ENCODE measurements at places on chromosomes 3 and 15.

- DNase-seq, result no peak
Measured at GRCh38 chr3:150611666-150612065, 8.5 kb downstream of the SELENOT start.

GRCh38 chr3:41681479-41681878, 280.4 kb downstream of the ULK4 start:
- DNase-seq, result no peak

- DNase-seq, result no peak
Measured at GRCh38 chr3:194930377-194931204, 244.9 kb downstream of the FAM43A start.

GRCh38 chr3:143419611-143420010, 300.0 kb downstream of the CHST2 start:
- DNase-seq, result no peak

DNA sequence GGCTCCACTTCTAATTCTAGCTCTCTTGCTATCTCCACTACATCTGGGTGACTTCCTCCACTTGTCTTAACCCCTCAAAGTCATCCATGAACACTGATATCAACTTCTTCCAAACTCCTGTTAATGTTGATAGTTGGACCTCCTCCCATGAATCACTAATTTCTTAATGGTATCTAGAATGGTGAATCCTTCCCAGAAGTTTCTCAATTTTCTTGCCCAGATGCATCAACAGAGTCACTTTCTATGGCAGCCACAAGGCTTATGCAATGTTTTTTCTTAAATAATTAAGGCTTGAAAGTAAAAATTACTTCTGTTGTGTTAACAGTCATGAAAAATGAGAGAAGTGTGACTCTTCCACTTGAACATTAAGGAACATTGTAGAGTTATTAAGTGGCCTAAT, 164.3 kb downstream of the PCCB start:
- DNase-seq, result no peak

DNA sequence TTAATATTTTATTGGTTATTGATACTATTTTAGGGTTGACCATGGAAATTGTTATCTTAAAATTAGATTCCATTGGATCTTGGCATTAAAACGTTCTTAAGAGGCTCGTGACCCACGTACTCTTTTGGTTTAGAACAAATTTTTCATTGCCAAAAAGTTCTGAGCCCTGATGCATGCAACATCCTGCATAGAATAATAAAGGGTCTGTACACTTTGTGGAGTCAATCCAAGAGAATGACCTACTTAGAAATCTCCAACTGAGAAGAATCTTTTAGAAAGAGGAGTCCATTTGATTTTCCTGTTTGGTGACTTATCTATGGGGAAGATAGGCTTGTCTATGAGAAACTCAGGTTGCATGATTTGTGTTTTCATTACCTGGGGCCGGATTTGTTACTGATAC, 404.2 kb upstream of the RGMA start:
- DNase-seq, result no peak

GRCh38 chr15:74873756-74874424, 725 bp upstream of the SCAMP2 start:
- no peak for DNase-seq

- no peak for DNase-seq
Measured at GRCh38 chr3:139526146-139526545, 13.4 kb downstream of the RBP1 start.

GRCh38 chr3:99928771-99929744, 111.4 kb downstream of the CMSS1 start:
- no peak for DNase-seq

- no peak for DNase-seq
Measured at GRCh38 chr3:26368312-26368711, 254.3 kb upstream of the LRRC3B start.

GRCh38 chr3:8857720-8858367, 88.4 kb upstream of the OXTR start:
- DNase-seq, result no peak

DNA sequence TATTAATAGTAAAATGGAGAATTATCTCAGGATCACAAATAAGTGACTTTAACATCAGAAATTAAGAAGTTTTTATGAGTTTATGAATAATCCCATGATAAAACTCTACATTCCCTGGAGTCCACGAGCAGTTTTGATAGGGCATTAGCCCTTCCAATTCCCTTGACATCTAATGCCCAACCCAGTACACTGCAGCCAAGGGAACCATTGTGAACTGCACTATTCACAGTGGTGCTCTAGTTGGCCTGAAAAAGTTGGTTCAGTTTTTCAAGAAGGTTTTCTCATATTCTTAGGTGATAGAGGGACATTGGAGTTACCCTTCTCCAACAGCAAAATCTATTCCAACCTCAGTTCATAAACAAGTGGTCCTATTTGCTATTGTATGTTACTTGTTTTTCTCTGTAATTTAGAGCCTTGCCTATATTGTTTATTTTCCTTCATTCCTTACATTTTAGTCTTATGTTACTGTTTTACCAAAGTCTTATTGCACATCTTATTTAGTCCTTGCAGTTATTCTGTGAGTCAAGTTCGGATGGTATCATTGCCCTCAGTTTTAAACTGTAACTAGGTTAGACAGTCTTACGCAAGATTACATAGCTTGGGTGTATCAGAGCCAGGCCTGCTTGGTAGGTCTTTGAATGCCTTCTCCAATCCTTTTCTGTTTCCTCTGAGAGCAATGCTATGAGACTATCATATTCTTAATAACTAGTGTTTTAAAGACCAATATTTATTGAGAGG, 57.9 kb upstream of the SAMMSON start:
- no peak for DNase-seq

DNA sequence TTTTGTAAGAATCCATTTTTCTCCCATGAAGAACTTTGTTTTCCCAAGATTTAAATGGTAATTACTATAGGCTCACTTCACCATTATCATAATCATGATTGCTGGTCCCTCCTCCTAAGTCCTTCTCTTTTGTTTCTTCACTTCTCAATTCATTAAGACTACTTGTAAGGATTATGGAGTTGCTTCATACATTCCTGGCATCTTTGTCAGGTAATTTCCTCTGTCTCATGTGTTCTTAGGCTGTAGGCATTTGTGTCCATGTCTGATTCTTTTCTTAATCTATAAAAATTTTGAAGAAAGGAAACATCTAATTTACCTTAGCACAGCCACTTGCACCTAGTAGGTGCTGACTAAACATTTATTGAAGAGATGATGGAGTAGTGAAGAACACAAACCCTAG, 79.9 kb upstream of the SATB1 start:
- no peak for DNase-seq

DNA sequence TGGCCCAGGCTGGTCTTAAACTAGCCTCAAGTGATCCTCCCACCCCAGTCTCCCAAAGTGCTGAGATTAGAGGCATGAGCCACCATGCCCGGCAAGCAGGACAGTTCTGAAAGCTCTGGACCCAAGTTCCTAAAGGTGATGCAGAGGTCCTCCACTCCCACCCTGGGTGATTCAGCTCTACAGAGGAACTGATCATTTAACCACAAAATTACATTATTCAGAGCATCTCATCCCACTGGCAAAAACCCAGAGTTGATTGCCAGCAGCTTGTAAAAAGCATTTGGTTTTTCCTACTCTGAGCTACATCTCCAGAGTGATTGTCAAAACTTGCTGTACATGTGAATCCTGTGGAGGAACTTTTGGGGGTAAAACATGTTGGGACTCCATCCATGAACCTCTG, 60.2 kb downstream of the SLTM start:
- DNase-seq, result no peak

- peak; percentile 42 for DNase-seq
Measured at GRCh38 chr3:12891985-12892839, 50.8 kb upstream of the RPL32 start.

GRCh38 chr3:187750513-187751123, 5.3 kb upstream of the BCL6 start:
- no peak for DNase-seq

GRCh38 chr3:111241960-111242359, 170.3 kb downstream of the NECTIN3 start:
- no peak for DNase-seq

GRCh38 chr3:178233371-178234071, 302.7 kb upstream of the KCNMB2 start:
- DNase-seq, result no peak

DNA sequence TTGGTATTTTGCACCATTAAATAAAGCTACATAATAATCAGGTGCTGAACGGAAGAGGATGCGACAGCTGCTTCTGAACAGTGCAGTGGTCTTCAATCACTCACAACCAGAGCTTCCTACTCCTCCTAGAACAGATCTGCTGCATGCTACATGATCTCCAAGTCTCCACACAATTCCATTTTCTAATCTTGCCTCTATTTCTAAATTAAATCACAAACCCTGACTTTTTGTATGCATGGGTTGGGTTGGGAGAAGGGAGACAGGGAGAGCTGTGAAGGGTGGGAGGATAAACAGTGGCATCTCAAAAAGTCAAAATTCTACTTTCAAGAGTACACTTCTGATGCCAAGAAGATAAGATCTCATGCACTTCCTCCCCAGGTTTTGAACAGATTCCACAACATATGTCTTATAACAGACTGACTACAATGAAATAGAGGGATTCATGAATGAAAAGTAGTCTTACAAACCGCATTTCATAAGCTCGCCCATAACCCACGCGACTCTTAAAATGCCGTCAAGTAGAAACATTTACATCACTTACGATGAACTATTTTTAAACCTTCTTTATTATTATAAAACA, 57.2 kb downstream of the CHSY1 start:
- no peak for DNase-seq

- no peak for DNase-seq
Measured at GRCh38 chr3:15892311-15893227, 94.8 kb upstream of the ANKRD28 start.

DNA sequence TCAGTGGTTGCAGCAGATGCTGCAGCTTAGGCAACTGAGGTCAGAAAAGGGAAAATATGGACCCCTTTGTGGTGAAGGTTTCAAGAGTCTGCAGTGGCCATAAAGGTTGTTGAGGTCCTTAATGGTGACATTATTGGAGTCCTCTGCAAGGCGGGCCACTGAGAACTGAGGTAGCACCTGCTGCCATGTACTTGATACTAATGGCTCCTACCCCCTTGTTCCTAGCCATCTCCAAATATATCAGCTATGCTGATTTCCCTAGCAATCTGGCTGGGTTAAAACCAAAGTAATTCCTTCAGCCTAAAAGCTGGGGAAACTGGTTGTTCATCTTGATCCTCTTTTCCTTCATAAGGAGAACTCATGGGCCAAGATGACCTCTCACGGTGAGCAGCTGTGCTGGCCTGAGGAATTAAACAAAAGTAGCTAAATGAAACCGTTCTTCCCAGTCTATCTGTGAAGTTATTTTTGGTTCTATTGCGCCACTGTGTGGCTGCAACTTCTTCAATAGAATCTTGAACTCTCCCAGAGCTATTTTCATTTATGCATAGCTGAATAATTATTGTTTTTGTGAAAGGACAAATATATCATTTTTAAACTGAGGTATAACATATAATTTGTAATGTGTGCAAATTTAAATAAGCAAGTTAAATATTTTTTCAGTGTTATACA, 76.1 kb upstream of the PLSCR4 start:
- no peak for DNase-seq

DNA sequence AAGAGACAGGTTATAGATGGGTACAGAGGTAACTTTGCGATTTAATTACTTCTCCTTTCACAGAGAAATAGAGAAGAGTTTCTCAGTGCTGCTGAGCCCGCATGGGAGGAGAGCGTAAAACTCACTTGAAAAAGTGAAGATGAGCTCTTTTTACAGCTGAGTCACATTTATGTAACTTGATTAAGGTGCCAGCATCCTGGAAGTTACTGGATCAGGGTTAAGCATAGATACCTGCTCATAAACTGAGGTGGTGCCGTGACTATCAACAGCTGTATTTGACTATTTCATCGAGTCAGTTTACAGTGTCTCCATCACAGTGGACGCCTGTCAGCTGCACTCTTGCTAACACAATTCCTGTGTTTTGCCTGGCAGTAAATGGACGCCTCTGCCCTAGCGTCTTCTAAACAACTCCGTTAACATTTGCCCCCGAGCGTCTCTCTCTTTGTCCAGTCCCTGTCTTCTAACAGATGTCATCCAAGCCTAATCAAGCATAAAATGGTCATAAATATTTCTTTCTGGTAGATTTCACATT, 414.6 kb downstream of the FOXP1 start:
- no peak for DNase-seq

DNA sequence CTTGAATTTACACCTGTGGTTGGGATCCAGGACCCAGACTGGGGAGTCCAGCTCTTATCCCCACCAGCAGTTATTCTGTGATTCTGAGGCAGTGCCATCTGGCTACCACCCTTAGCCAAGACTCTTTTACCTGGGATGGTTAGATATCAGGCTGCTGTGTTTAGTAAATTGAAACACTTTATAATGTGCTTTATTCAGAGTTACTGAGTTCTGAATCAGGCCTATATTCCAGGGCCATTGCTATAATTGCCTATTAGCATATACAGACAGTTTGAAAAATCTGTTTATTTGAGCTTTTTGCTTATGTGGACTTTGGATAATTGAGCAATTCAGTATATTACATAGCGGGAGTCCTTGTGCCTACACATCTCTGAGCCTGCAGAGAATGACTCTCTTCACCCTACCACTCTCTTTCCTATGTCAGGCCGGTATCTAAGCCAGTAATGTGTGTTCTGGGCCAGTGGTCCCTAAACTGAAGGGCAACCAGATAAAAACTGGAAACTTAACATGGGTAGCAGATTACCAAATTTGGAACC, 45.4 kb upstream of the TRAK1 start:
- DNase-seq, result no peak

GRCh38 chr3:194521510-194522260, 34.9 kb upstream of the ATP13A3 start:
- DNase-seq, result no peak

GRCh38 chr3:163011596-163011995, 1515.0 kb downstream of the OTOL1 start:
- DNase-seq, result no peak

DNA sequence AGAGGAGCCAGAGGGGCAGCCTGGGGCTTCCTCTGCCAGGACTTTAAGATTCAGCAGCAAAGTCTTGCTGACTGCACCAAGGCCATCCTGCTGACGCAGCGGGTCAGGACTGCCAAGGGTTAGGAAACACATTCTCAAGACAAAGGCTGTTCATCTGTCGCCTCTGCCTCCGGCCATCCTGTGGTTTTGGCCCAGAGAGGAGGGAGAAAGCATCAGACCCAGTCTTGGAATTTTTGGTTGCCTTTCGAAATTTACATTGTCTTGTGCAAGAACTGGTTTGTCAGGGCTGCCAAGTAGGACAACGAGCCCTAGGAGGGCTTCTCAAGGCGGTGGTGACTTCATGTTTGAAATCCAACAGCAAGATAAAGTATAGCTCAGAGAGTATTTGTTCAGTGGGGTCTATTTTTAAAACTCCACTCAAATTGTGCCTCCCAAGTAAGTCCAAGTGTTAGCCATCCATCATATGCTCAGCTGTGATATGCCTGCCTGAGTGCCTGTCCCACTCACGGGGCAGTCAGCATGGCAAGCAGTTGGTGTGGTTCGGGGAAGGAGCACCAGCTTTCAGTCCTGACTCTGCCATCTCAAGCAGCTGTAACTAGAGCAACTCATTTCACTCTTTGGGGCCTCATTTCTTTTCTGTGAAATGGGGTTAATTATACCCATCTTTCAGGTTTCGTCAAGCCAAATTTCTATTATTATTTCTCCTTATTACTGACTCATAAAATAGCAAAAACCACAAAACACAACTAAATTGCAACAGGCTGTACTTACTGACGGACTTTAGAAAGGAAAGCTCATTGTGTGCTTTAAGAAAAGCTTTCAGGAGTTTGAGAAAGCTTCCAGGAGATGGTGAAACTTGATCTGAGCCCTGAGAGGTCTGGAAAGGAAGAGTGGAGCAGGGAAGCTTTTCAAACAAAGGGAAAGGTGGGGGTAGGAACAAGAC, 42.4 kb upstream of the RHO start:
- no peak for DNase-seq

Measured in activated CD8-positive, alpha-beta memory T cell treated with anti-CD3 and anti-CD28 coated beads, Interleukin-2, amount 50 U/mL, for 4 hours (primary cell).